ENCODE measurements at places on chromosomes 5 and 9. TPM values are rescaled to one million over a fixed set of nuclear protein-coding genes. Genes with fewer than 3 reads are reported as not detected.

GRXCR2 gene
- not detected for total RNA-seq

ALDH1A1 gene
- 353 TPM for total RNA-seq

C9orf153 gene
- not detected for total RNA-seq

RGS14 gene
- total RNA-seq, result 26.6 TPM

SHLD3 gene
- total RNA-seq, result 3.0 TPM

C1QTNF3 gene
- total RNA-seq, result 13.3 TPM

NR5A1 gene
- not detected for total RNA-seq

PRR7 gene
- 0.82 TPM for total RNA-seq

PLAC8L1 gene
- total RNA-seq, result not detected

CLIC3 gene
- not detected for total RNA-seq

C5orf58 gene
- total RNA-seq, result not detected

SGCD gene
- total RNA-seq, result 34.3 TPM

GRCh38 chr5:58258984-58259684, 200.8 kb downstream of the PLK2 start:
- DNase-seq, result no peak

DNA sequence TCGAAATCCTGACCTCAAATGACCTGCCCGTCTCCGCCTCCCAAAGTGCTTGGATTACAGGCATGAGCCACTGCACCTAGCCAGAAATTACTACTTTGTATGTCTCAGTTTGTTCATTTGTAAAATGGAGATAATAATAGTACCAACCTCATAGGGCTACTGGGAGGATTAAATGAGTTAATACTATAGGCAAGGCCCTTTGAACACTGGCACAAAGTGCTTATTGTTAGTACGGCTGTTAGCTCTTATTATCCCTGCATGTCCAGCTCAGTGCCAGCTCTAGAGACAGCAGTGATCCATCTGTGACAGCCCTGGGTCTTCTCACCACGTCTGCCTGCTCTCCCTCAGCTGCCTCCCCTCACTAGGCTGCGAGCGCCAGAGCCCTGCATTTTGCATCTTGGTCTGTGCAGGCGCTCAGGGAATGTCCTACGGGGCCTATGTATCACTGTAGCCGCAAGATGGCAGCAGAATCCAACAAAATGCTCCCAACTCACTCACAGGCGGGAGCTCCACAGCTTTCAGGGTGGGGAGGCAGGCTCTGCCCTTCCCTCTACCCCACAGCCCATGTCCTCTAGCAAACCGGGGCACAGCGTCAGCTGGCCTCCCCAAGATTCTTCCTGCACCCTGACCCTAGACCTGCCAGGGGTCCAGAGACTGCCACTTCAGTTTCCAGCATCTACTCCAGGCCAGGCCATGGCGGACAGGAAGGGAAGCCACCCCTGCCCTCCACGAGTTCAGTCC, 17.7 kb upstream of the AKNA start:
- DNase-seq, result peak; percentile 87

- DNase-seq, result peak; percentile 22
Observed at GRCh38 chr9:128995791-128996190, 32.3 kb downstream of the SH3GLB2 start.

DNA sequence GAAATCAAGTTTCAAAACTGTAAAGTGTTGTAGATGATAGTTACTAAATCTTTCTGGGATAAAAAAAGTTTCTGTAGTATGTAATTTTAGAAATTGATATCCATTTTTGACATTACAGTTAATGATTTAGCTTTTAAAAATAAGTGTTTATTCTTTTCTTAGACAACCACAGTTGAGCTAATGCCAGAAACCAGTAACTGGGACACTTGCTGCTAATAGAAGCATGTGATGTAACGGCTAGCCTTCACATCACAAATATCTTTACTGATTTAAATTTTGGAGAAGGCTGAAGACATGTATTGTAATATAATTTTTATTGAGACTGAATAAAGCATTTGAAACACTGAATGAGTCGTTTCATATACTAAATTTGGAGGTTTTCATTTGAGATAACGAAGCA, 18.8 kb downstream of the CSNK1G3 start:
- DNase-seq, result no peak

DNA sequence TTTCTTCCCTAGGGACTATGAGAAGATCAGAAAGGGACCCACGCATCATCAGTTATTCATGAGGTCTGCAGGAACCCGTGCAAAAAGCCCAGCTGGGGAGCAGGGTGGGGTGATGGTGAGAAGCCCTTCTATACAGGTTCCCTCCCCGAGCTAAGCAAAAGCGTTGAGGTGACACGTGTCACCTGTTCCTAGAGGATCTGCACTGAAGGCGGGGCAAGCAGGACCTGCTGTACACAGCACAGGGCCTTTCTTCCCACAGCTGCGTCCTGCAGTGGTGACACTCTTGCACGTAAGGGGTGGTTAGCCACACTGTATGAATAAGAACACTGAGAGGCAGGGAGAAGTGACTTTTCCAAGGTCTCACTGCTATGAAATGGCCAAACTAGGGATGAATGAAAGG, 37.2 kb upstream of the SH3PXD2B start:
- DNase-seq, result no peak

DNA sequence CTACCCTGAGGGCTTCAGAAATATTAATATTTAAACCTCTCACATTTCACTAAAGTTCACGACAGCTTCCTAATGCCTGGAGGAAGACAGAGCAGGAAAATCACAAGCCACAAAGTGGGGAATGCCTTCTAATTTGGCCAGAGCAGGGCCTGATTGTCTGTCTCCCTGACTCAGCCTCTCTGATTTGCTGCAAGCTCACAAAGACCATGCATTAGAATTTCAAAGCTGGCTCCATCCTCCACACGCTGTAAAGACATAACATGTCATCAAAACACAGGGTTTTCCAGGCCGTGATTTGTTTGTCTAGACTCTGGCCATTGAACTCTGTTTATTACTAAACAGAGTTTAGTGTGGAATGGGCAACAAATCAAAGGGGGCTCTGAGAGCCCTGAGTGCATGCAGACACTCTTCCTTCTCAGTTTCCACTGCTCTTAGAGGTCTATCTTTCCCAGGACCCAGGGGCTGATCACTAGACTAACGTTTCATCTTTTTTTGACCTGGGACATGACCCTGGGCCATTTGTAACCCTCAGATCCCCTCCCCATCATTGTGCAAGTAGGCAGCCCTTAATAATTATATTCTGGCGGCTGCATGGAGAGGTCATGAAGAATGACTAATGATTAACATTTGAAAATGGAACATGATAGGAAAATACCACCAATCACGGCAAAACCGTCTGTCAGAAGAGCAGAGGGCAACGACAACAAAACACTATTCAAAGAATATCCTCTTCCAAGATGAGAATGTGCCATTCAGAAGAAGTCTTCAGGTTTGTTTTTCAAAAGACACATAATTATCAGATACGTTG, 140.2 kb downstream of the ENC1 start:
- no peak for DNase-seq

- no peak for DNase-seq
Observed at GRCh38 chr5:32098890-32099310, 75.2 kb downstream of the GOLPH3 start.

- DNase-seq, result no peak
Observed at GRCh38 chr9:36847781-36848673, 186.0 kb downstream of the PAX5 start.

DNA sequence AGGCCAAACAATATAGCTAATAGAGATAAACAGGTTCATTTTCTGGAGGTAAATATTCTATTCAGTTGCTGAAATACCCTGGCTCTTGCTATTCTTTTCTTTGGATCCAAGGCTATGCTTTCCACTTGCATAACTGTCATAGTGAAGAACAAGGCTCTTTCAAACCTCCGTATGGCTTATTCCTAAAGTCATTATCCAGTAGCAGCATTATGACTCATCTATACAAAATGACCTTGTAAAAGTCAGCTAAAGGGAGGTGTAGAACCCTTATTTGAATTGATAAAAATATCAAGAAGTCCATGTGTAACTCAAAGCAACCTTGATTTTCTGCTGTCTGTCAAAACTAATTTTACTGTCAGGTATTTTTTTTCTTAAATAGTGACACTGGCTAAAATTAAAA, 447.8 kb downstream of the PLK2 start:
- DNase-seq, result no peak

- no peak for DNase-seq
Observed at GRCh38 chr9:21555911-21556310, 73.8 kb upstream of the IFNE start.

DNA sequence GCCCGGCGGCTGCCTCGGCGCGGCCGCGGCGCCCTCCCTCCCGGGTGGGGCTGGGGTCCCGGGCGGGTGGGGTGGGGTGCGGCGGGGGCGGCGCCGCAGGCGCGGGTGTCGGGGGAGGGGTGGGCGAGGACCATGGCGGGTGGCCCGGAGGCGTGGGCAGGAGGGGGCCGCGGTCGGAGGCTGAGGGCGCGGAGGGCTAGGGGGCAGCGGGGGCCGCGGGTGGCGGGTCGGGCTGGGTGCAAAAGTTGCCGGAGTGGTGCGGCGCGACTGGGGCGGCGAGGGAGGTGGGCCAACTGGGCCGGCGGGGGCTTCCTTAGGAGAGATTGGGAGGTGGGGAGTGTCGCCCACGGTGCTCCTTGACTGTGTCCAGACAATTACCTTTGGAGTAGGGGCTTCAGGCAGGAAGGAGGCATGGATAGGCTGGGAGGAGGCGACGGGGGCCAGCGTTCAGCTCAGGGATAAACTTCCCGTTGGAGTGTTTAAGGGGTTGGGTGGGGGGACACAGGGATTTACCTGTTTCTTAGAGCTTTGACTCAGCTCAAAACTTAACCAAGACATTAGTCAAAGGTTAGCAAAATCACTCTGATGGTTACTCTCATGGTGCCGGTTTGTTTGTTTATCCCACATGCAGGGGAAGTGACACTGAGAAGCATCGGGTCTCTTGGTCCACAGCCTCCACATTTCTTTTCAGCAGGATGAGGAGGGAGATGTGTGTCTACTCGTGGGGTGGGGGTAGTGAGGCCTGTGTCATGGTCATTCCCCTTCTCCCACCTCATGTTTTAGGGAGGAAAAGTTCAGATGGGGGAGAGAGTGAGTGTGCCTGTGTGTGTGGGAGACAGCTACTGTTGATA, 859 bp downstream of the CSNK1G3 start:
- peak; percentile 71 for DNase-seq

GRCh38 chr5:115766608-115767007, 49.9 kb downstream of the CDO1 start:
- DNase-seq, result no peak

DNA sequence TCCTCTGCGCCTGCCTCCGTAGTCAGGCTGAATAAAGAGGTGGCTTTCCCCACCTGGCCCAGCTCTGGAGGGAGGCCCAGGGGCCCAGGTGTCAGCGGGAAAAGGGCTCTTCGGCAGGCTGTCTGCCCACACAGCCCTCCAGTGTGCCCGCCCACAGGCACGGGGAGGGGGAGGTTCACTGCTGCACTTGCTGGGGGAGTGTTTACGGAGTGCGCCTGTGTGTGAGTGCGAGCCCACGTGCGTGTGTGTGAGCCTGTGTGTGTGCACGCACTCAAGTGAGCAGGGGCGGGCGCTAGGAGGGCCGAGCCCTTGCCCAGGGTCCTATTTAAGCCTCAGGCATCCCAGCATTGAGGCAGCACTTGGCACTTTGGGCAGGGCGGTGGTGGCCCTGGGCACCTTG, 10.9 kb downstream of the DNLZ start:
- no peak for DNase-seq

DNA sequence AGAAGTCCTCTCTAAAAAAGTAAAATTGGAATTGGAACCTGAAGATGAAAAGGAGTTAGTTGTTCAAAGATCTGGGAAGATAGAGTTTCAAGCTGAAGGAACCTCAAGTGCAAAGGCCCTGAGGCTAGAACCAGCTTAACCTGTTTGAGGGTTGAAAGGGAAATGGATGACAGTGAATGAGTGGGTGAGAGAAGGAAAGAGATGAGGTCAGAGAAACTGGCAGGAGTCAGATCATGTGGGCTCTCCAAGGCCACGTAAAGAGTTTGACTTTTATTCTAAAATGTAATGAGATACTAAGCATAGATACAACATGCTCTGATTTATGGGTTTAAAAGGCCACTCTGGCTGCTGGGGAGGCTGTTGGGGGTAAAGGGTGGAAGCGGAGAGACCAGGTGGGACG, 2.5 kb upstream of the RAD23B start:
- no peak for DNase-seq

DNA sequence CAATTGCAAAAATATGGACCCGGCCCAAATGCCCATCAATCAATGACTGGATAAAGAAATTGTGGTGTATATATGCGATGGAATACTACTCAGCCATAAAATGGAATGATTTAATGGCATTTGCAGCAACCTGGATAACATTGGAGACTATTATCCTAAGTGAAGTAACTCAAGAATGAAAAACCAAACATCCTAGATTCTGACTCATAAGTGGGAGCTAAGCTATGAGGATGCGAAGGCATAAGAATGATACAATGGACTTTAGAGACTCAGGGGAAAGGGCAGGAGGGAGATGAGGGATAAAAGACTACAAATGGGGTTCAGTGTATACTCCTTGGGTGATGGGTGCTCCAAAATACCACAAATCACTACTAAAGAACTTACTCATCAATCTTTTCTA, 247.6 kb upstream of the FBXL7 start:
- no peak for DNase-seq

DNA sequence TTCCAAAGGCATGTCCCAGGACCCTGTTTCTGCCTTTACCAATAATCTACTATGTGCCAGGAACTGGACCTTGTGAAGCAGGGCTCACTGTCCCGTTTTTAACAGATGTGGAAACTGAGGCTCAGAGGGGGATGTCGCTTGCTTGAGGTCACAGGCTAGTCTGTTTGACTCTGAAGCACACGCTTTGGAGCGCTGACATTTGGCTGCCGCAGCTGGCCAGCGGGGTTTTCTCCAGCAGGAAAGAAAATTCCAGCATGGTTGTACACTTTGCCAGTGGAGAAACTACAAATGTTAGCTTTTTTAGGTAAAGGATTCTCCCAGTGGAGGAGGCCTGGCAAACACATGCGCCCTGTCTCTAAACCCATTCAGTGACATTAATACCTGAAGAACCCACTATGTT, 50.5 kb downstream of the SH3PXD2B start:
- DNase-seq, result no peak

DNA sequence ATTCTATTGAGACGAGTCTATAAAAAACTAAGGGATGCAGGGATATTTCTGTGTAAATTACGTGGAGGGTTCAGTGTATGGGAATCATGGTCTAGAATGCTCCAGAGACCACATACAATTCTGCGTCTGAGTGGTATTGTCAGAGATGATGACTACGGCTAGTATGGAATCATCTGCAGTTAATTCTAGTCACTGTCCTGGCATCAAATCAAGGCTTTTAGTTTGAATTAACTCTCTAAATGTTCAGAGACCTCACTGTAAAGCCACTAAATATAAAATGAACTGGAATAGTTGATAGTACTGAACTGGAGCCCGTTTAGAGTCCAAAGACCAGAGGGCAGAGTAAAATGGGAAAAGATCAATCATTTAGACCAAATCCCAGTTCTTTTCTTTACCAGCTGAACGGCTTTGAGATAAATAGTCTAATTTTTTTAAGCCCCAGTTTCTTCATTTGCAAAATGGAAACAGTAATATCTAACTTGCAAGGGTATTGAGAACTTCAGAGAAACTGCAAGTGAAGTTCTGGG, 599.8 kb downstream of the EBF1 start:
- no peak for DNase-seq

GRCh38 chr5:165321912-165322311, 1816.5 kb downstream of the MAT2B start:
- DNase-seq, result no peak

GRCh38 chr9:123487944-123488548, 132.0 kb downstream of the CRB2 start:
- peak; percentile 42 for DNase-seq

GRCh38 chr5:68436686-68437520, 221.3 kb downstream of the PIK3R1 start:
- DNase-seq, result no peak
